ENCODE measurements at places on chromosomes 6 and 20.

- DNase-seq = peak; percentile 8
Measured at GRCh38 chr20:17935186-17935585, 33.4 kb downstream of the SNX5 start.

- no peak for DNase-seq
Measured at GRCh38 chr6:29813066-29813465, 14.6 kb upstream of the HLA-G start.

- no peak for DNase-seq
Measured at GRCh38 chr6:84696166-84696565, 68.2 kb downstream of the TBX18 start.

DNA sequence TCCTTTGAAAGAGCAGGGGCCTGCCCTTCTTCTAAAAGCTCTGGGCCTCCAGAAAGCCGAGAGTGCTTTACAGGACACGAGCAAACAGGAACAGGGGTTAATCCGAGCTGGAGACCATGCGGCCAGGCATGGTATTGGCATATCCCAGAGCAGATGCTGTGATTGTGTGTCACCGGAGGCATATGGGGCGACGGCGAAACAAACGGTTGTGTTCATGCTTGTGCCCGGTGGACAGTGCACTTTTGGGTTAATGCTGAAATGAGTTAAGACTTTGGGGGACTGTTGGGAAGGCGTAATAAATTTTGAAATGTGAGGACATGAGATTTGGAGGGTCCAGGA is 1088.7 kb upstream of the DEFB115 start:
- DNase-seq = no peak

DNA sequence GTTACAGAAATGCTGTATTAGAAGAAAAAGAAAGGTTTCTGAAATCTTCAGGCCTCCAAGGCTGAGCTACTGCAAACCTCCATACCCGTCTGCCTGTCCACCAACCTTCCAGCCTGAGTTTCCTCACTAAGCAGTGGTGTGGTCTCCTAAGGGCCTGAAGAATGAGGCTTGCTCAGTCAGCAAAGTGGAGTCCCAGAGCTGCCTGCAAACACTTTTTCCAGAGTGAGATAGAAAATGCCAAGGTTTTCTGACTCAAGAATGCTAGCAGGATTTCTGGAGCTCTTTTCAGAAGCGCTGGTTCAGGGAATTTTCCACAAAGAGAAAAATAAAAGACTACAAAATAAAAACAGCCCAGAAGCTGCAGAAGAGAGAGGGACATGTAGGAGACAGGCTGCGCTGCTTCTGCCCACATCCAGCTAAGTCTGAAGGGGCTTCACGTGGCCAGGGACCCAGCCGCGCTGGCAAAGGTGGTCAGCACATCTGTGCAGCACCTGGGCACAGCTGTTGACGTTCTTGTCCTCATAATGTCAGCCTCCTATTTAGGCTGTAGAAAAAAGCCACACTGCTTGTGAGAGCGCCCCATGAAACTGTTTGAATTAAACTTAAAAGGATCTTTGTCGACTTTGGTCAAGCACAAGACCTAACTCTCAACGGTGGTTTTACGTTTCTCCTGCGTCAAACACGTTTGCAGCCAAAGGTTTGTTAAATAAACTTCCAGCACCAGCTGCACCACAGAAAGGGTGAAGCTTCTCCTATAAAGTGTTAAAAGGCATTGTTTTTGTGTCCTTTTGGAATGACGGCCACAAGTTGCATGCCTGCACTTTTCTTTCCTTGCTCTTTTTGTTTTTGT is 209.0 kb downstream of the THBS2 start:
- DNase-seq = no peak

- DNase-seq = no peak
Measured at GRCh38 chr6:12725263-12725662, 8.7 kb downstream of the PHACTR1 start.

- DNase-seq = no peak
Measured at GRCh38 chr6:12345694-12346058, 55.5 kb downstream of the EDN1 start.

- no peak for DNase-seq
Measured at GRCh38 chr20:42309050-42309449, 690.9 kb upstream of the CHD6 start.

DNA sequence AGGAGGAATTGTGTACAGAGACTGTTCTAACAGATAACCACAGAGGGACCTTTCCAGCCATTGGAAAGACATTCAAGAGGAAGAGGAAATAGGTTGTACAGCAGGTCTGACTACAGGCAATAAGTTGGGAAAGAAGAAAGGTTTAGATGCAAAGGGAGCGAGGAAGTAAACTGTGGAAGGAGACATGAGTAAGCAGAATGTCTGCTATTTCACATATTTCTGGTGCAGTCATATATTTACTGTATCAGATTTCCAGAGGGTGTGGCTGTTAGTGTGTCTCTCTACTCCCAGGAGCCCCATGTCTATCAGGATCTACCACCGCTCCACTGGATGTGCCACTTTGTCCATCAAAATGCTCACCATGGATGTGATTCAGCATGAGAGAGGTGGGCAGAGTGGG is 25.9 kb downstream of the MRS2 start:
- no peak for DNase-seq

GRCh38 chr6:140538926-140539325 is 1164.5 kb upstream of the CITED2 start:
- DNase-seq = no peak

GRCh38 chr20:61935926-61936700 is 129.6 kb downstream of the TAF4 start:
- no peak for DNase-seq

GRCh38 chr20:10758446-10758845 is 84.6 kb upstream of the JAG1 start:
- no peak for DNase-seq

DNA sequence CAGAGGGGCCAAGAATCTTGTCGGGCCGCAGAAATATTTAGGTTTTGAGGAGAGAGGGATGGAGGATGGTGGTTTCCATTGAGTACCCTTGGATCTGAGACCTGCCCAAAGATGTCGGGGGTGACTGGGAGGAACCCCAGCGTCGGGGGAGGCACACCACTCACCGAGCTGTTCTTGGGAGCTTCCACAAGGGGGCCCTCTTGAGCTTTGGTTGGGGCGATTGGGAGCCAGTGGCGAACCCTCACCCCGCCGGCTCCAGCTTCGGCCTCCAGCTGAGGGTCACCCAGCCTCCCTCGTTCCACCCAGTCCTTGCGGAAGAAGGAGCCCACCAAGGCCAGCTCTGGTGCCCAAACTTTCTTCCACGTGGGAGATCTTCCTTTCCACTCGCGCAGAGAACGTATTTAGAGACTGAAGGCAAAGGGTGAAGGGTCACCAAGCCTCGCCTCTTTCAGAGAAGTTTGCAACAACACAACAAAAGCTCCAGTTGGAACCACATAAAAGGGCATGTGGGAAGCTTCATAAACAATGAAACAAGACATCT is 33.6 kb downstream of the APCDD1L start:
- DNase-seq = peak; percentile 79

GRCh38 chr20:37226889-37227288 is 34.7 kb downstream of the GHRH start:
- no peak for DNase-seq

- DNase-seq = no peak
Measured at GRCh38 chr20:23048283-23049200, 930 bp downstream of the THBD start.

- DNase-seq = no peak
Measured at GRCh38 chr6:86820750-86821149, 116.6 kb upstream of the HTR1E start.

DNA sequence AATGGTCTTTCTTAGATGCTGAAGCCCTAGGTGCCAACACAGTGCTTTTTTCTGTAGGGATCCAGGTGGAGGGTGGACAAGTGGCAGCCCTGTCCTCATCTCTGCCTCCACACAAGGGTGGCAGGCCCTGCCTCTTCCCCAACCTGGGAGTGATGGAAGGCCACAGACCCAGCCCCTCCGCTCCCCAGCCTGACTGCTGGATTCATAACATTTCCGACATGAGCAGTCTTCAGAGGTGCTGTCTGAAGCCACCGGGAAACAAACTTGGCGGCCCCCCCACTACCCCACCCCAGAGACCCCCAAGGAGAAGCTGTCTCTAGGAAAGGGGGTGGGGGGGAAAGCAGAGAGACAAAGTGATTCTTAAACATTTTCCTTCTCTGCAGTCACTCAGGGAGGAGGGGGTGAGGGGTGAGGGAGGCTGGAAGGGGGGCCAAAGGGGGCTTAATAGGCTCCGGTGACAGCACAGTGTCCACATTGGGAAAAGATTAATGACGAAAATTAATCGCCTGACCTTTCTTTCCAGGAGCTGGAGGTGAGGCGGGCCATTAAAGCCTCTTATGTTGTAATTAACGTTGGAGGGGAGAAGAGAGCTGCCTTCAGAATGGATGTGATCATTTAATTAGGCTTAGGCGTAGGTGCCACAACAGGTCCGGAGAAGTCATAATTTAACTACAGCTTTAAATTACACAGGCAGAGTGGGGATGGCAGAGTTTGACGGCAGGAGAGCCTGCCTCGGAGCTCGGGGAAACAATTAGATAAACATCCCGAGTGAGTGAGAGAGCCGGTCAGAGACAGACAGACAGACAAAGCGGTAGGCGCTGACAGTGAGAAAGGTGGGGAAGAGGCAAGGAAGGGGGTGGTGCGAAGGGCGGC is 76.8 kb upstream of the FOXP4 start:
- DNase-seq = no peak

- no peak for DNase-seq
Measured at GRCh38 chr20:21681234-21681921, 24.1 kb upstream of the PAX1 start.

DNA sequence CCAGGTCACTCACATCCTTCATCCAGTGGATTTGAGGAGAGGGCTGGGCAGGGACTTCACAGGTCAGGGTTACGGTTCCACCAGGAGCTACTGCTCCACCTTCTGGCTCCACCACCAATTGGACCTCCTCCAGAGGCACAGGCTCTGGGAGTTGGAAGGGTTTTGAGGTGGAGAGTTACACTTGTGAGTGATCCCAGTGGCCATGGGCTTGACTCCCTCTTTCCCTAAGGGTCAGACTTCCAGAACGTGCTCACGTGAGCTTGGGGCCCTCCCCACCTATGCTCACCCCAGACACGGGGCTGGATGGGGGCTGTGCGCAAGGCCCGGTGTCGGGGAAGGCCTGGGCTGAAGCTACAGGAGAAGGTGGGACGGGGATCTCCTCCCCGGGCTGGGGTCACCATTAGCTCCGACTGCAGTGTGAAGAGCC is 1.5 kb downstream of the AGER start:
- DNase-seq = no peak

- DNase-seq = no peak
Measured at GRCh38 chr6:40956936-40957335, 82.1 kb downstream of the UNC5CL start.

All from SW480 (cell line).